GM23248 (cell line): ENCODE measurements at places on chromosomes 16 and 17.

GRCh38 chr16:47970291-47970931 lies 185.4 kb downstream of the ABCC12 start:
- peak; percentile 53 for DNase-seq

DNA sequence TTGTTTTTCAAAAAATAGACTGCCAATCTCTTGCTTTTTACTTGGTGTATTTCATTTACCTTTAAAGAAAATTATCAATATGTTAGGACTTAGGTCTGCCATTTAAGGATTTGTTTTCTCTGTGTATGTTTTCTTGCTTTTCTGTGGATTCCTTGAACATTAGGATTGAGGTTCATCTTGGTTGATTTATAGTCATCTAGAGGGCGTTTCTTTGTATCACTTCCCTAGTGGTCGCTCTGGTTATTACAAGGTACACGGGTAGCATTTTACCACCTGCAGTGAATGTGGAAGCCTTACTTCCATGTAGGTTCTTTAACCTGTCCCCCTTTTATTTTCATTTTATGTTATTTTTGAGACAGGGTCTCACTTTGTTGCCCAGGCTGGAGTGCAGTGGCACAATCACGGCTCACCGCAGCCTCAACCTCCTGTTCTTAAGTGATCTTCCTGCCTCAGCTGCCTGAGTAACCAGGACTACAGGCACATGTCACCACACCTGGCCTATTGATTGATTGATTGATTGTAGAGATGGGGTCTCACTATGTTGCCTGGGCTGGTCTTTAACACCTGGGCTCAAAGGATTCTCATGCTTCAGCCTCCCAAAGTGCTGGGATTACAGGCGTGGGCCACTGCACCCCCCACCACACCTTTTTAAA lies 35.2 kb upstream of the CBX4 start:
- peak; percentile 40 for DNase-seq

DNA sequence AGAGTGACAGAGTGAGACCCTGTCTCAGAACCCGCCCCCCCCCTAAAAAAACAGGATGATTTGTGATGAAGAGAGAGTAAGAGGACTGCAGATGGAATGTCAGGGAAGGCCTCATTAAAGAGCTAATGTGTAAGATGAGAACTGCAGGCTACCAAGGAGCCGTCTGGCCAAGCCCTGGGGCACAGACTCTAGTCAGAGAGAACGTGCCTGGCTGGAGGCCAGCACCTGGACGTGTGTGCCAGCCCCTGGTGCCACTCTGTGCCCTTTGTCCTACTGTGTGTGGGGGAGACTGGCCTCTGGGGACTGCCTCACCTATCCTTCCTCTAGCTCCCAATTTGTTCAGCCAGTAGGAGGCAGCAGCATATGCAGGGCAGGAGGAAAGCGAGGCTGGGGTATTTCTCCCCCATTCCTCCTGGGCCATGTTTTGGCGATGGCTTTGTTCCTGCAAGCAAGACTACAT lies 37.1 kb downstream of the KNOP1 start:
- no peak for DNase-seq

GRCh38 chr17:17645961-17646360 lies 35.3 kb upstream of the RAI1 start:
- DNase-seq, result peak; percentile 26

DNA sequence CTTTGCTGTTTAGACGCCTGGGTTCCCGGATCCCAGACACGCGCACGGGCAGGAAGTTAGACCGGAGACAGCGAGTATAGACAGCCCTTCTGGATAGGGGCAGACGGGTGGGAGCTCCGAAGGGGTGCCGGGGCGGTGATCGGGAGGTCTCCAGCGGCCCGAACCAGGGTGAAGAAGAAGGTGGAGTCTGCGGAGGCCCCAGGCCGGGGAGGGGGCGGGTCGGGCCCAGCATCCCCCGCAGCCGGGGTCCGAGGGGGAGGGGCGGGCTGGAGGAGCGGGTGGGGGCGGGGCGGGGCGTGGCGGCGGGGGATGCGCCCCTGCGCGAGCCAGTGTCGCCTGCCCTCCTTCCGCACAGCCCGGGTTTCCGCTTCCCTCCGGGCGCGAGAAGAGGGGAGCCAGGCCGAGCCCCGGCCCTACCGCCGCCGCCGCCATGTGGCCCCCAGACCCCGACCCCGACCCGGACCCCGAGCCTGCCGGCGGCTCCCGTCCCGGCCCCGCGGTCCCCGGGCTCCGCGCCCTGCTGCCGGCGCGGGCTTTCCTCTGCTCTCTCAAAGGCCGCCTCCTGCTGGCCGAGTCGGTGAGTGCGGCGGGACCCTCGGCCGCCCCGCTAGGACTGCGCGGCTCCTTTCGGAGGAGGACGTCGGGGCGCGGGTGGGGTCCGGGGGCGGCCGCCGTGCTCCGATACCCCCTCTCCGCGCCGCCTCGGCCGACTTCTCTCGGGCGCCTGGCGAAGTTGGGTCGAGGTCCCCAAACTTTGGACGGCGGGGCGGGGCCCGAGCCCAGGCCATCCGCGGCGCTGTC lies at the start of gene CMTM3:
Gene CMTM3 (plus strand): TSS at position 329 of the 801 bp plus-strand sequence. CDS start 102 bp downstream, at position 431.
- DNase-seq, result peak; percentile 87

DNA sequence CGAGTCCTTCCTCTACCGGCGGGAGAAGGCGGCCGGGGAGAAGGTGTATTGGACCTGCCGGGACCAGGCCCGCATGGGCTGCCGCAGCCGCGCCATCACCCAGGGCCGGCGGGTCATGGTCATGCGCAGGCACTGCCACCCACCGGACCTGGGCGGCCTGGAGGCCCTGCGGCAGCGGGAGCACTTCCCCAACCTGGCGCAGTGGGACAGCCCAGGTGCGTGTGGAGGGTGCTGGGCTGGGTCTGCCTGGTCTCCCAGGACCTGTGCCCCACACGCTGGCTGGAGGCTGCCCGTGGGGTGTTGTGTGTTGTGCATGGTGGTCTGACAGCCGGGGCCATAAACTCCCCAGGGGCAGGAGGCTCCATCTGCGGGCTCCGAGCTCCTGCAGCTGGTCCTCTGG lies 25.4 kb downstream of the FLYWCH1 start:
- DNase-seq, result no peak

GRCh38 chr17:73723317-73723716 lies 79.1 kb upstream of the SDK2 start:
- no peak for DNase-seq

DNA sequence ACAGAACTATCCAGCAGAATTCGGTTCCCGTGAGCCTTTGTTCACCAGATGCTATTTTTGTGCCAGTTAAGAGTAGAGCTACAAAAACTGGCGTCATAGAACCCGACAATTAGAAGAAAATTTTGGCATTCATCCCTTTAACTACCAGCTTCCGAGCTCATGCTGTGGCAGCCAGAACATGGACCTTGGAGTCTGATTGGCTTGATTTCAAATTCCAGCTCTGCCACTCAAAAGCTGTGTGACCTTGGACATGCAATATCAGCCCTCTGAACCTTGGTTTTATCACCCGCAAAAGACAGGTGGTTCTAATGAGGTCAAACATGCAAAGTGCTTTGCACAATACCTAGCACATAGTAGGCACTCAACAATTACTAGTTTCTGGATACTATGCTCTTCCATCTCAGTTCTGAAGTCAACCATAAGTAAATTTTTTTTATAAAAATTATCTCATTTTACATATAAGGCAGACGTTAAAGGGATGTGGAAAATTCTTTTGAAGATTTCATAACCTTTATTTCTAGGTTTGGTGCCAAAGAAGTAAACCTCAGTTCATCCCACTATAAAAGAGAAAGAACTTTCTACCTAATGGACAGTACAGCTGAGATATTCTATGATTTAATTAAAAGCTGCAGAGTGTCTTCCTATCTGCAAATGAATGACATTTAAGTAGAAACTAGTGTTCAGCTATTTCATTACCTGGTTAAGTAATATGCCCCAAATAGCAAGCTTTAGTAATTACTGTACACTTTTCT lies 331.5 kb downstream of the HAPSTR1 start:
- DNase-seq, result no peak

GRCh38 chr17:546456-546855 lies 168.2 kb downstream of the VPS53 start:
- peak; percentile 9 for DNase-seq

DNA sequence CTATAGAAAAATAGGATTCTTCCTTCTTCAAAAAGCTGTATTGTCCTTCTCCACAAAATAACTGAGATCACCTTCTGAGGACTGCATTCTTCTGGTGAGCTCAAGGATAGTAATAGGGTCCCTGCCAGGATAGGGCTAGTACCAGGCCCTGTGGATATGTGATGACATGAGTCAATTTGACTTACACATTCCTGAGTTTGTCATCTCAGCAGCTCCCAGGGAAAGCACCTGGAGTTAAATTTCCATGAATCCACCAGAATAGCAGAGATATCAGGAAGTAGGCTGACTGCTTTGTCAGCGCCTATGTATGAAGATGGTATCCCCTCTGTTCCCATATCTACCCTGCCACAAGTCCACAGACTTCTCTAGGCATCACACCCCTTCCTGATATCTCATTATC lies 225.8 kb downstream of the PMP22 start:
- DNase-seq, result peak; percentile 13

DNA sequence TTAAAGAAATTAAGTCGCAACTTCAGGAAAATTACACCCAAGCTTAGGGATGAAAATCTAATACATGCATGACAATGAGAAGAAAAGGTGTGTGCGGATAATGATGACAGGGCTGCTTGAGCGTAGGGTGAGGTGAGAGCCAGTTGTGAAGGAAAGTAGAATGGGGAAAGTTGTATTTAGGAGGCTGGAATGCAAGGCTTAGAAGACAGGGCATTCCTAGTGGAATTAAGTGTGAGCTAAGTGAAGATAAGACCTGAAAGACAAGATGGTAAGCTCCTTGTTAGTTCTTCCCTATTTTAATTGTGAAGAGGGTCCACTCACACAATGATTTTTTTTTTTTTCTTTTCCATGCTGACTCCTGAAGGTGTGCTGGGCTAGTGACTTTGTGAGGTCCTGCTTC lies 519.5 kb upstream of the SALL1 start:
- no peak for DNase-seq

DNA sequence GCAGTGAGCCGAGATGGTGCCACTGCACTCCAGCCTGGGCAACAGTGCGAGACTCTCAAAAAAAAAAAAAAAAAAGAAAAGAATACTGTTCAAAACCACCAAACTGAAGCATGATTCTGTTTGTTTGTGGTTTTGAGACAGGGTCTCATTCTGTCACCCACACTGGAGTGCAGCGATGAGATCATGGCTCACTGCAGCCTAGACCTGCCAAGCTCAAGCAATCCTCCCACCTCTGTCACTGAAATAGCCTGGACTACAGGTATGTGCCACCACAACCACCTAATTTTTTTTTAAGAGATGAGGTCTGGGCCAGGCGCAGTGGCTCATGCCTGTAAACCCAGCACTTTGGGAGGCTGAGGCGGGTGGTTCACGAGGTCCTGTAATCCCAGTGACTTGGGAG lies 4.3 kb downstream of the SUMO2 start:
- DNase-seq, result no peak

- peak; percentile 45 for DNase-seq
Measured at GRCh38 chr16:68022278-68022727, 729 bp downstream of the DDX28 start.

- no peak for DNase-seq
Measured at GRCh38 chr17:33073416-33073815, 81.8 kb downstream of the SPACA3 start.

- DNase-seq, result peak; percentile 26
Measured at GRCh38 chr17:28684963-28685362, 23.0 kb downstream of the SUPT6H start.
